ENCODE measurements at places on chromosomes 5 and 9. TPM values are rescaled to one million over a fixed set of nuclear protein-coding genes. Genes with fewer than 3 reads are reported as not detected.

Gene SPOCK1
- 1.6 TPM for total RNA-seq

Gene PCDHA9
- under 0.01 TPM for total RNA-seq

Gene TMEM252
- not detected for total RNA-seq

Gene CCDC183
- total RNA-seq, result 0.39 TPM

Gene DDX4
- total RNA-seq, result not detected

Gene LAMC3
- total RNA-seq, result 0.39 TPM

Gene AHRR
- 3.5 TPM for total RNA-seq

Gene SMIM33
- not detected for total RNA-seq

Gene NMUR2
- 0.11 TPM for total RNA-seq

Gene AUH
- total RNA-seq, result 16.1 TPM

Gene SLC28A3
- 2.0 TPM for total RNA-seq

Gene FOXD4L5
- total RNA-seq, result not detected

Gene C8G
- total RNA-seq, result 3.9 TPM

Gene SAXO1
- total RNA-seq, result 0.11 TPM

Gene IDNK
- total RNA-seq, result 2.9 TPM

Gene EFNA5
- 34.2 TPM for total RNA-seq

Gene PALM2AKAP2
- 0.39 TPM for total RNA-seq

Gene PRRT1B
- not detected for total RNA-seq

Gene ACOT12
- total RNA-seq, result not detected

Gene ZFP37
- 0.33 TPM for total RNA-seq

Gene MYMK
- not detected for total RNA-seq

Gene CHSY3
- total RNA-seq, result 9.5 TPM

Gene NUTM2F
- total RNA-seq, result not detected

Gene KIF4B
- under 0.01 TPM for total RNA-seq

Gene DOCK8
- total RNA-seq, result 1.6 TPM

Gene GLRA1
- total RNA-seq, result not detected

Gene HAPLN1
- not detected for total RNA-seq

Gene PLAC8L1
- not detected for total RNA-seq

Gene FBLL1
- 0.79 TPM for total RNA-seq

Gene GRXCR2
- total RNA-seq, result under 0.01 TPM

Gene EPB41L4B
- 2.0 TPM for total RNA-seq

Gene BARHL1
- total RNA-seq, result not detected

Gene DAP
- total RNA-seq, result 74.2 TPM

Gene NFIB
- total RNA-seq, result 5.2 TPM

Gene PNPLA7
- total RNA-seq, result 4.7 TPM

Gene SPATA6L
- total RNA-seq, result 4.7 TPM

Gene LHX3
- total RNA-seq, result not detected

Gene SLC24A2
- under 0.01 TPM for total RNA-seq

Gene IL7R
- 0.39 TPM for total RNA-seq

Gene STPG3
- total RNA-seq, result not detected

Data from placental epithelial cell (primary cell).